ENCODE measurements at places on chromosomes 2 and 18. TPM values are rescaled to one million over a fixed set of nuclear protein-coding genes. Genes with fewer than 3 reads are reported as not detected.

Gene MYCN
- total RNA-seq, result not detected

DNA sequence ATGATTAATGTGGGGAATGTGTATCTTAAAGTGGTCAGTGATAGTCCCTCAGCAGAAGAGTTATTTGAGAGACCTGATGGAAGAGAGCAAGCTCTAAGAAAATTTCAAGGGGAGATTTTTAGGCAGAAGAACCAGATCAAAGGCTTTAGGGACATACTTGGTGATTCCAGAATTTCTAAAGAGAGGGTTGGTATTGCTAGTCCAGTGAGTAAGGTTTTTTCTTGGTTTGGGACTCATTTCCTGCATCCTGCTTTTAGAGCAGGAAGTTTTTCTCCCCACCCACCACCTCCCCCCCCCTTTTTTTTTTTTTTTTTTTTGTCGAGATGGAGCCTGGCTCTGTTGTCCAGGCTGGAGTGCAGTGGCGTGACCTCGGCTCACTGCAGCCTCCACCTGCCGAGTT, 42.7 kb upstream of the DYSF start:
- no peak for DNase-seq

GRCh38 chr2:100321179-100321865, 979 bp downstream of the LONRF2 start:
- peak; percentile 8 for DNase-seq

DNA sequence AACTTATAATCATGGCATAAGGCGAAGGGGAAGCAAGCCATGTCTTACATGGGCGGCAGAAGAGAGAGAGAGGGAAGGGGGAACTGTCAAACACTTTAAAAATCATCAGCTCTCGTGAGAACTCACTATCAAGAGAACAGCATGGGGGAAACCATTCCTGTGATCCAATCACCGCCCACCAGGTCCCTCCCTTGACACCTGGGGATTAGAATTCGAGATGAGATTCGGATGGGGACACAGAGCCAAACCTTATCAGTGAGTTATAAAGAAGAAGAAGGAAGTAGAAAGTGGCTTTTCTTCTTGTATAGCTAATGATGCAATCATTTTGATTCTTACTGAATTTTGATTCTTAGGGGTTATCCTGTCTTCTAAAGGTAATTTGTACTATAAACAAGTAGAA, 51.4 kb downstream of the SMCHD1 start:
- DNase-seq, result no peak

GRCh38 chr2:1045109-1045508, 94.5 kb downstream of the SNTG2 start:
- DNase-seq, result no peak

Gene CNDP1
- total RNA-seq, result not detected

DNA sequence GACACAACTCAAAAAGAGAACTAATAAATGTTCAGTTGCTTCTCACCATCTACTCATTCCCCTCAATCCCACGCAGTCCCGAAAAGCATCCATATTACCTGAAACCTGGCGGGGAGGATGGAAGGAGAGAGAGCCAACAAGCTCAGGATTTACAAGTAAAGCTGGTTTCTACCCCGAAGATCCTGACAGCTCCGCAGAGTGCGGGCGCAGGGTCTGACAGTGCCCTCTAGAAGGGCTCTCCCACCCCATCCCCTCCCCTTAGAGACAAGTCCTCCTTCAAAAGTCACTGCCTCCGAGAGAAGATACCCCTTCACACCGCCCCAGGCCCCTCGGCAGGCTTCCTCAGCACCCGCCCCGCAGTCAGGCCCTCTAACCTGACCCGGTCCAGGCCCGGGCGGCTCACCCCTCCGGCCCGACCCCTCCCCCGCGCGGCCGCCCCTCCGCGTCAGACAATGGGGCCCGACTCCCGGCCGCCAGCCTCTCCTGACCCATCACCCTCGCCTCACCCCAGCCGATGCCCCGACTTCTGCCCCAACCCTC, 550 bp downstream of the RAB1A start:
- peak; percentile 15 for DNase-seq

GRCh38 chr2:135667045-135667444, 74.6 kb upstream of the UBXN4 start:
- no peak for DNase-seq

DNA sequence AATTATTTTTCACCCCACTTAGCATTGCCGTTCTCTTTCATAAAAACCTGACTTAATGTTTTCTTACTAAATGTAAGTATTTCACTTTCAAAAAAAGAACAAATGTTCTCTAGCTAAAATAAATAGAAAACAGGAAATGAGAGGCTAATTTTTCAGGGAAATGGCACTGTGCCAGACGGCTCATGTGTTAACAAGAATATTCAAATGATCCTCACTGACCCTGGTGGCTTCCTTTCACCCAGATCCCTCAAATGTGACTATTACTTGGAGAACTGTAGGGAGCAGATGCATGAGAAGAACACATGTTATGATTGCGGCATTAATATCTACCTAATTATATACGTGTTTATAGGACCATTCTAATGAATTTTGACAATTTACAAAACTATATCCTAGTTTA, 827.7 kb downstream of the SOCS6 start:
- DNase-seq, result no peak

Gene COL5A2
- total RNA-seq, result 131 TPM

GRCh38 chr2:101788565-101788964, 91.1 kb downstream of the MAP4K4 start:
- no peak for DNase-seq

DNA sequence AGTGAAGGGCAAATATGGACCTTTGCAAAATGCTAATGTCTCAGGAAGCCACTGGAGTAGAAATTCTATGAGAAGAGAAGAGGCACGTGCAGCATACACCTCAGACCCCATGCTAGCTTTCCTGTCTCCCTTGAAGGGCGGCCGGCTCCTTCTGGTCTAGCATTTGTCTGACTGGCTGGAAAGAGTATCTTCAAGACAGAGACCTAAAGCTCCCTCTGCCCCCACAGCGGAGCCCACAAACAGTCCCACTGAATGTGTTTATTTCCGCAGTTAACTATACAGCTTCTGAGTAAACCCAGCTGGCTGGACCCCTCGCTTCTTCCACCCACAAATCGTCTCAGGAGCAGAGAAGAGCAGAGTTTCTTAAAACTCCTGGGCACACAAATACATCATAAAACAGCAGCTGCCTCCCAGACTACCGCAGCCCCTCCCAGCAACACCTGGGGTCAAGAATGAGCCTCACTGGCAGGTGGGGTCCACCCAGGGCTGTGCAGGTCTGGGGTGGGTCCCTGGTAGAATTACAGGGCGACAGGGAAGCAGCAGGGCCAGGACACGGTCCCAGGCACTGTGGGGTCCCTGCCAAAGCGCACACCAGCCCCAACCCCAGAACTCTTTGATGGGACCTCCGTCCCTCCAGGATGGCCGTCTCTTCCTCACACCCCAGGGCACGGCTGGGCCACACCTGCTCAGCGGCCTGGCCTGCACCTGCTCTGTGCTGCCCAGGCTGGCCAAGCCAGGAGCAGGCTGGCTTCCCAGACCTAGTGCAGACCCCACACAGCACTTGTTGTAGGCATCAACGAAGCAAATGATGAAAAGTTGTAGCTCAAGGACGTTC, 103.8 kb downstream of the PXDN start:
- DNase-seq, result no peak

- no peak for DNase-seq
Observed at GRCh38 chr2:161102770-161103450, 57.3 kb upstream of the TANK start.

DNA sequence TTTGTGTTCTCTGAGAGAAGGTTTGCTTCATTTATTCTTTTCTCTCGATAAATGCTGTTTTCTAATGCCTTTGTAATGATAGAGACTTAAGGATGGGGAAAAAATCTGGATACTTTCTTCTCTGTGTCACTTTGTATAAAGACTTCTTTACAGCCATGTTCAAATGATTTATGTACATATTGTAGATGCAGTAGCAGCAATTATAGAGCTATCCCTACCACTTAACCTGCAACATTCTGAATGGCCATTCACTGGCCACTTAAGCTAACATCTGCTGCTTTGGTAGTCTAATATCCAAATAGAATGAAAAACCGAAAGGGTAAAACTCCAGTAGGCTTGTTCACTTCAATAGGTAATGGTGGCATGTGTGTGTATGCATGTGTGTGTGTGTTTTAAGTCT, 97.8 kb downstream of the CSRNP3 start:
- no peak for DNase-seq

Gene GPR35
- total RNA-seq, result not detected

Gene SEMA4C
- total RNA-seq, result 14.2 TPM

DNA sequence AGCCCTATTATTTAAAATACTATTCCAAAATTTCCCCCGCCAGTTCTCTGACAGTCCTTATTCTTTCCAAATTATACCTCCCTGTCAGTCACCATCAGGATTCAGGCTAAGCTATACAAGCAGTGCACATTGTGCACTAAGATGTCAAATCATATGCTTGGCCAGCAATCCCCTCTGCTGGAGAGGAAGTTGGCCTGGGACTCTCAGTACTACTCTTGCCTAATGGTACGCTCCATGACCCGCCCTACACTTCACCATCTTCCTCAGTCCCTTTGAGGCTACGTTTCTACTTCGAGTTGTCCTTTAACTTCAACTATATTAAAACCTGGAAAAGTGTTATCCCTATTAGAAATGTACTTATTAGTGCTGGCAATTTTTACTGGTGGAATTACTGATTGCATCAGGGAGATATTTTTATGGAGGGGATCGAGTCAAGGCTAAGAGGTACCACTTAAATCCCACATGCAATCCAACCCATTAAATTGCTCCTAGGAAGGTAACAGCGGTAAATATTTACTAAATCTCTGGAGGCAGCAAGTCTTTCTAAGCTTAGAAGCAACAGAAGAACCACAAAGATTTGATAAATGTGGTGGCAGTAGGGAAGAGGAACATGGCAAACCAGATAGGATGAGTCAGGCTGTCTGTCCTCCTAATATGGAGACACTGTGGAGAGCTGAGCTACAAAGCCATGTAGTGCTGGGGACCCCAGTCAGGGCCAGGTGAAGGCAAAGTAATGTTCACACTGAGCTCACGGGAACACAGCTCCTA, 2.7 kb downstream of the USP40 start:
- DNase-seq, result peak; percentile 65

GRCh38 chr2:25388491-25388890, 46.8 kb upstream of the DNMT3A start:
- DNase-seq, result no peak

Gene ALPG
- not detected for total RNA-seq

DNA sequence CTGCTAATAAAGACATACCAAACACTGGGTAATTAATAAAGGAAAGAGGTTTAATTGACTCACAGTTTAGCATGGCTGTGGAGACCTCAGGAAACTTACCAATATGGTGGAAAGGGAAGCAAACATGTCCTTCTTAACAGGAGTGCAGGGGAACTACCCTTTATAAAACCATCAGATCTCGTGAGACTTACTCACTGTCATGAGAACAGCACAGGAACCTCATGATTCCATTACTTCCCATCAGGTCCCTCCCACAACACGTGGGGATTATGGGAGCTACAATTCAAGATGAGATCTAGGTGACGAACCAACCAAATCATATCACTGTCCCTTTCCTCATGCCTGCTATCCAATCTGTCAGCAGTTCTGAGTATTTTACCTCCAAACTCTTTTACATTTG, 586.7 kb downstream of the TDRD15 start:
- peak; percentile 9 for DNase-seq

Gene ALPP
- 0.59 TPM for total RNA-seq

Gene DCTN1
- 87.0 TPM for total RNA-seq

- DNase-seq, result no peak
Observed at GRCh38 chr2:47297767-47298425, 105.1 kb upstream of the MSH2 start.

Gene C2orf66
- total RNA-seq, result not detected

- DNase-seq, result no peak
Observed at GRCh38 chr18:78080761-78081160, 831.1 kb downstream of the GALR1 start.

DNA sequence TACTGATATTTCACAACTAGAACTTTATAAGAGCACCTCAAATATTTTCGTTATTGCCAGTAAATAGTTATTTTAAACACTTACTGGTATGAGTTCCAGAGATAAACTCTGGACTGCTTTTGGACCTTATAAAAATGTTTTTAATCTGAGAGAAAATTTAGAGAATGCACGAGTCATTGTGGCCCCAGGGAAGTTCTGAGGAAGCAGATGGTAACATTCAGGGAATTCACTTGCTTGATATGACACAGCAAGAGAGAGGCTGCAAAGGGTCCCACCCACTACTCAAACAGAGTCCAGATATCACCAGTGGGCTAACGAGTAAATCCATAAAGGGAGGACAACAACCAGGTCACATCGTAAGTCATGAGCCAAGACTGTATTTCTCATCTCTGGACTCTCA, 526.8 kb downstream of the TDRD15 start:
- DNase-seq, result peak; percentile 62

All from M059J (cell line).